Activated CD8-positive, alpha-beta memory T cell treated with anti-CD3 and anti-CD28 coated beads, Interleukin-2, amount 10 ng/mL, durations not matched to agents 7 days and 5 days (primary cell): ENCODE measurements at places on chromosomes 3 and 15. TPM values are rescaled to one million over a fixed set of nuclear protein-coding genes. Genes with fewer than 3 reads are reported as not detected.

DNA sequence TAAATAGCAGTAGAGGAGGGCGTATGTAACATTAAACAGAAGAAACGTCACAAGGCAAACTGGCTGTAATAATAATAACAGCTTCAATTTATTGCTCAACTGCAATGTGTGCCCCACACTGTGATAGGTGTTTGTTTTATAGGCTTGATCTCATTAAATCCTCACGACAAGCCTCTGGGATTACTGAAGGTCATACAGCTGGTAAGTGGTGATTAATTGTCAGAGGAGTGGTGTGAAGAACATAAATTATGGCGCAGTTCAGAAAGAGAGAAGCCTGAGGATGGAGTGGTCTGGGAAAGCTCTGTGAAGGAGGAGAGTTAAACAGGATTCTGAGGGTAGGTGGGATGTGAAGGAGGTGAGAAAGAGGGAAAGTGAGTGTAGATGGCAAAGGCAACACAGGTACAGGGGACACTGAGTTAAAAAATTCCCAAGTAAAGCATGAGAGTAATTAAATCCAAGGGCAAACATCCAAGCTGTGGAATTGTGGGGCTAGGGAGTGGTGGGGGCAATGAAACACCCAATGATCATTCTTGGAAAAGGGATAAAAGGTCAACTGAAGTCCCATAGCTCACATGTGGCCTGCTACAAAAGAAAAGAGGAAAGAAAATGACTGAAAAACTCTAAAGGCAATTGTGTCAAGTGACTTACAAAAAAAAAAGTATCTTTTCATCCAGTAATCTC is 16.5 kb upstream of the GLCE start:
- DNase-seq = no peak

DNA sequence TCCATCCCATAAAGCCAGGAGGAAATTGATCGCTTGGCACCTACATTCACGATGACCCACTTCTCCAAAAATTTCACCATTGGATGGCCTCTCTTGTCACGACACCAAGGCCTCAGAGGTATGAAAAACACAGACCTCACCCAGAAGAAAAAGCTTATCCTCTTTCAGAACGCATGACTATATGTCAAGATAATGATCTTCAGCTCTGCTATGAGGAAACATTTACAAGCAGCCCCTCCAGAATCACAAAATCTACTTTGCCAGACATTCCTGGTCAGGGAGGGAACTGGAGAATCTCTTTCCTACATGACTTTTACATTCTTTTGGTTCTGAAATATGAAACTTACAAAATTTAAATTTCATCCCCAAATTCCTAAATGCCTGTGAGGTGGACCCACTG is 122.7 kb downstream of the WNT5A start:
- DNase-seq = no peak

The CSPG5 gene
- 0.32 TPM for total RNA-seq

DNA sequence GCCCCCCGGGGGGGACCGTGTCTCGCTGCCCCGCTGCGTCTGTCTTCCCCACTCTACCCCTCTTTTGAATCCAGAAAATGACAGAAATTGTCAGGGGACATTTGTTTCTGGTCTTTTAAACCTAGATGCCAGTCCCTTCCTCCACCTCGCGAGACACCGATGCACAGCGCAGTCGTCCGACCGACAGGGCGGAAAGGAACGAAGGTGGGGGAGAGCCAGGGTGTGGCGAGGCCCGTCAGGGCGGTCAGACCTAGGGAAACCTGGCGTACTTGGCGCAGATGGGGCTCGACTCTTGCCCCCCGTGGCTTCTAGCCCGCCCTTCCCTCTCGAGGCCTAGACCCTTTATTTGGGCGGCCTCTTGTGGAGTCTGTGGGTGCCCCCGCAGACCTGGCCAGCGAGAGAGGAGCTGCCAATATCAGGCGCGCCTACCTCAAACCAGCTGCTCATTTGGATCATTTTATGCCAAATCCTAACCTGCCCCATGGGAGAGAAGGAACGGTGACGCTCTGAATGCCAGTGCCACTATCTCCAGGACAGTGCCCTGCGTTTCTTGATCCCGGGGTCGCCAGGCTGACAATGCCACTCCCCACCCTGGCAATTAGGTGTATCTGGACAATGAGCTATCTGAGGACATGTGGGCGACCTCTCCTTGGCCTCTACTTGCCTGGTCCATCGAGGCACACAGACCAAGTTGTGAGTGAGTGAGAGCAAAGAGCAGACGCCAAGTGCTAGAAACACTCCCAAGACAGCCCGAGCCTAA is 500 bp upstream of the RAB6B start:
- no peak for DNase-seq

DNA sequence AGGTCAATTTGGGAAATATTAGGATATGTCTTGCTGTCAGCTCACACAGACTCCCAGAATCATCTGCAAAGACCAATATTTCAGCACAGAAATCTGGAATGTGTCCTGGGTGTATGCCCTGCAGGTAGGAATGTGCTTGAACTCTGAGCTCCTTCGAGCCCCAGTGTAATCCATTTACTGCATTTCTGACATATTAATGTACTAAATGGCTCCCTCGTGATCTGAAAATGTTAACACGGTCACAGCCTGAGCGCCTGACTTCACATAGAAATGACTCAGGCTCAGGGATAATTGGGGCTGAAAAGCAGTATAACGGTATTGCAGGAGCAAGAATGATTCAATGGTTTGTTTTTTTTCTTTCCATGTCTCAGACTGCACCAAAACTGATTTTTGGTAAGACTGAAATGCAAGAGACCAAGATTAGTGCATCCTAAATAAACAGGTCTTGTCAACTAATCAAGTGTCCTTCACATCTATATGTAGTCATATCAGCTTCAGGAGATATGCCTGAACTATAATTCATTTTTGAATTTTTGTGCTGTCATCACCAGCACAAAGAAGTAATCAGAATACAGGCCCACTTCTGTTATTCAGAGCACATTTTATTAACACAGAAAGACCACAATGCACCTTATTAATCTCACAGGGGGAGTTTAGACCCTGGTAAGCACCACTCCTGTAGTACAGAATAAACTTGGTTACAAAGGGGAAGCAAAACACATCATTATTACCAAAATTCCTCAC is 49.8 kb downstream of the DCLK3 start:
- no peak for DNase-seq

- DNase-seq = peak; percentile 70
These were observed 32.7 kb downstream of the IQSEC1 start for GRCh38 chr3:13040361-13041074.

The ZPLD1 gene
- not detected for total RNA-seq

- no peak for DNase-seq
These were observed 69.2 kb downstream of the ABHD5 start for GRCh38 chr3:43759938-43760337.

The DCLK3 gene
- not detected for total RNA-seq

DNA sequence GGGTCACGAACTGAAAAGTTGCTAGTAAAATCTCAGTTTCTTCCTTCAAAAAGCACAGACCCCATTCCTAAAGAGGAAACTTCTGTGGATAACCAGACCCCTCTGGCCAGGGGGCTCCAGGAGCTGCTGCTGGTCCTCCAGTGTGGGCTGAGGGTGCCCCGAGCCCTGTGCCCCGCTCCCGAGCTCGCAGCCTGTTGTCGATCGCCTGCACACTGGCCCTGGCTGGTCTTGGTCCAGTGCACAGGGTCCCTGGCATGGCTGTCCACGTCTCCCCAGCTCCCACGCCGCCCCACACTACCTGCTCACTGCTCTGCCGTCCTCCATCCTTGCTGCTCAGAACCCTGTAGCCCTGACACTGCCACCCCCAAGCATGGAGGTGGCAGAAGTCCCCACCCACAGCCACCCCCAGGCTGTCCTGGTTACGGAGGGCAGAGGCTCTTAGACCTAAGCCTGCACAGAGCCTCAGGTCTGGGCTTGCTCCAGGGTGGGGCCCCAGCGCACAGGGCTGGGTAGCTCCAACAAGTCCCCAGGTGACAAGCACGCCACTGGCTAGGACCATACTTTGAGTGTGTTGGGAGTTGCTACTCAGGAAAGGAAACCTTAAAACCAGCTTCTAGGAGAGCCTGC is 87.0 kb downstream of the PLXNA1 start:
- no peak for DNase-seq

The GCSAM gene
- 9.5 TPM for total RNA-seq

The EXOSC7 gene
- total RNA-seq = 66.1 TPM

DNA sequence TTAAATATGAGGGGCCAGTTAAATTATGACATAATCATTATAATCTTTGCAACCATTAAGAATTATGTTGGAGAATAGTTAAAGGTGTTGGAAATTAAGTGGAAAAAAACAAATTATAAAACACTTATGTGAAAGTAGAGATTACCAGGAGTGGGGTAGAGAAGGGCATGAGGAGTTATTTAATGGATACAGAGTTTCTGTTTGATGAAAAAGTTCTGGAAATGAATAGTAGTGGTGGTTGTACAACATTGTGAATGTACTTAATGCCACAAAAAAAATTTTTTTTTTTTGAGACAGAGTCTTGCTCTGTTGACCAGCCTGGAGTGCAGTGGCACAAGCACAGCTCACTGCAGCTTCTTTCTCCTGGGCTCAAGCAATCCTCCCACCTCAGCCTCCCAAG is 25.1 kb upstream of the TNIK start:
- DNase-seq = no peak

The DNASE1L3 gene
- not detected for total RNA-seq

DNA sequence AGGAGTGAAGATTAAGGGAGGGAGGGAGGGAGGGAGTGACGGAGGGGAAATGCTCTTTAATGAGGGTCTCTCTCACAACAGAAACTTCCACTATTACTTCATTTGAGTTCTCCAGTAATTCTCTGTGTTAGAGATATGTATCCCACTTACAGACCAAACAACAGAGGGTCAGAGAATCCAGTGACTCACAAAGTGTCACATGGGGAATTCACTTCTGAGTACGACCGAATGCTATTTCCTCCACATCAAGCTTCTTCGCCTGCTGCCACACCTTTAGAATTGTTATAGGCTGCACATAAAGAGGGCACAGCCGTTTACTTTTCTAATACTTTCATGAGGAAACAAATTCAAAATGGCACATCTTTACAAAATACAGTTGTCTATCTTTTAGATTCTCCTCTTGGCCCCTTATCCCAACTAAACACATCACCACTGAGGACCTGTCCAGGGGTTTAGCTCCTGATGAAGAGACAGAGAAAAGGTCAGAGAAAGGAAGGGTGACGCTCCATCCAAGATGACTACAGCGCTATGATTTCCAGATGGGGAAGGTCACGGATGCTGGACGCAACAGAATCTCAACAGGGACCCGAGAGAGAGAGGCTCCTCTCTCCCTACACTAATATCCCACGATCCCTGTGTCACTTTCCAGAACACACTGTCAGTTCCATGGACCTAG is 119.0 kb downstream of the XXYLT1 start:
- DNase-seq = no peak

The CADM2 gene
- total RNA-seq = 0.30 TPM
